ENCODE measurements at places on chromosomes 2 and 18.

DNA sequence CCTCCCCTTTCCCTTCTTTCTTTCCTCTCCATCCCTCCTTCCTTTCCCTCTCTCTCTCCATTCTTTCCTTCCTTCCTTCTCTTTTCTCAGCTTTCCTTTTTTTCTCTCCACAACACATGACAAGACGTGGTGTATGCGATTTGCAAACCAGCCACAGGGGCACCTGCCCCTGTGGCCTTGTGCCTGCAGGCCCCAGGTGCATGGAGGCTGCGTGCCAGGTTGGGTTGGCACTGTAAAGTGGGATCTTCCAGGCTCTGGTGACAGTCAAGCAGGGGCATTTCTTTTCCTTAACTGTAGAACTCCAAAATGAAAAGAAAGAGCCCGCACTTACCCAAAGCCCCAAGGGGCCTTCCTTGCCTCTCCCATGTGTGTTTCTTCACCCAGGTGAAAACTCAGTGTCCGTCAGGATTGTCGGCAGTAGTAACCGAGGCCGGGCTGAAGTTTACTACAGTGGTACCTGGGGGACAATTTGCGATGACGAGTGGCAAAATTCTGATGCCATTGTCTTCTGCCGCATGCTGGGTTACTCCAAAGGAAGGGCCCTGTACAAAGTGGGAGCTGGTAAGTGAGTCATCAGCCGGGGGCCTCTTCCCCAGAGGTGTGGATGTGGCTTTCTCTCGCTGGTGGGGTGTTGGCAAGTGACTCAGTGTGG lies 50.9 kb downstream of the MARCO start:
- peak; percentile 40 for DNase-seq

GRCh38 chr2:165660361-165660760 lies 133.7 kb downstream of the GALNT3 start:
- no peak for DNase-seq

- no peak for DNase-seq
Measured at GRCh38 chr2:167653131-167653530, 594.3 kb downstream of the STK39 start.

DNA sequence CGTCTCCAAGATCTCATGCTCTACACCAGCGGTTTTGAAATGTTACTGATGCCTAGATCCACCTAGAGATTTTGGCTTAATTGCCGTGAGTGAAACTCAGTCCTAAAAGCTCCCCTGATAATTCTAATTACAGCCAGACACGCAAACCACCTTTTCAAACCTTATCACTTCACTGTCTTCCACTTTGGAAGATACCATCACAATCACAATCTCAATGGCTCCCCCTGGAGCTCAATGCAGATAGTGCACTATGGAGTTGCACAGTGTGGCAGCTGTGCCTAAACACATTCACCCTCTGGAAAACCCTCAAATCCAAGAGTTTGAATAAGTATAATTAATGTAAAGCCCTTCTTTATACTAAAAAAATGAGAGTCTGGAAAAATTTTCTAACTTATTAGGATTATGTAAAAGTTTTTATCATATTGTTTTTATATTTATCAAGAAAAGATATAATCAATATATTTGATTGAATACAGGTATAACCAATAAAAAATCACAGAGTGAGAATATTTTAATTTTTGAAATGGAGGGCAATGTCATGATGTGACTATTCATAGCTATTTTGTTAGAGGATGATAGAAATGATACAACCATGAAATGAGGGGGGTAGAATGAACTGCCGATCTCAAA lies 102.9 kb upstream of the SLC8A1 start:
- DNase-seq: peak; percentile 52
